MG63 (cell line): ENCODE measurements at places on chromosomes 12 and 14. TPM values are rescaled to one million over a fixed set of nuclear protein-coding genes. Genes with fewer than 3 reads are reported as not detected.

GRCh38 chr14:78048120-78048519, 122.1 kb upstream of the NRXN3 start:
- no peak for DNase-seq

DNA sequence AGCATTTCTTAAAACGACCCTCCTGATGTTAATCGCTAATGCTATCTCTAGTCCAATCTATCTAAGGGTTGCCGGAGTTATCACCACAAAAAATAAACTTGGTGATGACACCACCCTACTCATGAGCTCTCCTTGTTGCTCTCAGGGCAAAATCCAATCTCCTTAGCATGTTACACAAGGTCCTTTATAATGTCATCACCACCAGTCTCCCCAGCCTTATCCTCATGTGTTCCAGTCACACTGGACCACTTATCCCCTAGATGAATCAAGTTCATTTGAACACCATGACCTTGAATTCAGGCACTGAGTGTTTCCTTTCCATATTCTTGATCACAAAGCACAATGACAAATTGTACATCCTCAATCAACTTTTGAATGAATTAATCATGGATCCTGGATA, 19.0 kb upstream of the DRAM1 start:
- no peak for DNase-seq

DNA sequence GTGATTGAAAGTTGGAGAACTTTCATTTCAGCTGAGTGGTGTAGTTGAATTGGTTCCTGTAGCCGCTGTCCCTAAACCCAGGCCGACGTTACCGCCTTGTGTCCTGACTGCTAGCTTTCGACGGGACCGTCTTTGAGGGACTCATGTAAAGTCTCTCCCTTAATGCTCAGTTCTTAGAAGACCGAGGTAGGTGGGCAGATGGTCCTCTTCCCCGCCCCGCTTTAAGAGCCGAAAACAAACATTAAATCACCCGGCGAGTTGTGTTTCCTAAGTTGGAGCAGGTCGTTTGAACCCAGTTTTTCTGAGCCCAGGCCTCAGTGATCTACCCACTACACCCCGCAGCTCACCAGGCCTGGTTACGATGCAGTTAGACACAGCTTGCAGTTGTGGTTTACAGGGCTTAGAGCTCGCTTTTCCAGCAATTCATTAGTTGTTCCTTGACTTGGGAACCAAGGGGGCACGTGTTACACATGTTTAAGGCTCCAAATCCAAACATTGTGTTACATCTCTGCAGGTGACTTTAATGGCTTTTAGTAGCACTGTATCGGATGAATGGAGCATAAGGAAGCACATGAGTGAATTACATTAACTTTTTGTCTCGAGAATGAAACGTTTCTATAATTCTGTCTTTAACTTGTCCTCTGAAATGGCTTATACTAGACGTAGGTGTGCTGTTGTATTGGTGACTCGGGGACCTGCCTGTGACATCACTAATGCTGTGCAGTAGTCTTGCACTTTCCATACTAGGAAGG, 790 bp downstream of the NEDD1 start:
- DNase-seq, result peak; percentile 18

DNA sequence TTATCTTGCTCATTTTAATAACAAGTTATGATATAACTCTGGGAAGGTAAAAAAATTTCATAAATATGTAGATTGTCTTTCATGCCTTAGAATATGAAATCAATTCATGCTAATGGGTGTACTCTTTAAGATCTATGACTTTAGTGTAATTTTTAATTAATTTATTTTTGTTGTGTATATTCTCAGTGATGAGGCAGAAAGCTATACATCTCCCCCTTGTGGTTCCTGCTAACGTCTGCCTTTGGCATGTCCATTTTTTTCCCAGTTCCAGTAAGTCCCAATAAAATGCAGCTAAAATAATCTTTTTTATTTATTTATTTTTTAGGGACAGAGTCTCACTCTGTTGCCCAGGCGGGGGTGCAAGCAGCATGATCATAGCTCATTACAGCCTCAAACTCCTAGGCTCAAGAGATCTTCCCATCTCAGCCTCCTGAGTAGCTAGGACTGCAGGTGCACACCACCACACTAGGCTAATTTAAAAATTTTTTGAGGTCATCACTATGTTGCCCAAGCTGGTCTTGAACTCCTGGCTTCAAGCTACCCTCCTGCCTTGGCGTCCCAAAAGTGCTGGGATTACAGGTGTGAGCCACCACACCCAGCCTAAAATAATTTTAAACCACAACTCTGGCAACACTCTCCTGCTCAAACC, 3.3 kb upstream of the CHURC1 start:
- no peak for DNase-seq

- DNase-seq, result no peak
Observed at GRCh38 chr12:108510836-108511235, 4.2 kb upstream of the FICD start.

DNA sequence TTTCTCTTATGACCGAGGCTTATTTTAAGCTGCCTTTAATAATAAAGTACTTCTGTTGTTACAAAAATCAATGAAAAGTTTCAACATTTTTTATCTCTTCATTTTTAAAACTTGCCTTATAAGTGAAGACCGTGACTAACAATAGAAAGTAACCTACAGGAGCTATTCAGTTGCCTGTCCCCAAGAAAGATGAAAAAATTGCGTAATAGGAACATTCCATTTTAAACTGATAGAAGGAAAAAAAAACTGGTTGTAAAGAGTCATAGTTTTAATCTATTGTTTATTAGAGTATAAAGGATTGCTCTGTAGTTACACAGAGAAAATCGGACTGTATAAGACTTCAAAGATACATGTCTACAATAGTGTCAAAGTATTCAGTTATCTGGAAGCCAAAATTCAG, 83.3 kb downstream of the DAAM1 start:
- no peak for DNase-seq

DNA sequence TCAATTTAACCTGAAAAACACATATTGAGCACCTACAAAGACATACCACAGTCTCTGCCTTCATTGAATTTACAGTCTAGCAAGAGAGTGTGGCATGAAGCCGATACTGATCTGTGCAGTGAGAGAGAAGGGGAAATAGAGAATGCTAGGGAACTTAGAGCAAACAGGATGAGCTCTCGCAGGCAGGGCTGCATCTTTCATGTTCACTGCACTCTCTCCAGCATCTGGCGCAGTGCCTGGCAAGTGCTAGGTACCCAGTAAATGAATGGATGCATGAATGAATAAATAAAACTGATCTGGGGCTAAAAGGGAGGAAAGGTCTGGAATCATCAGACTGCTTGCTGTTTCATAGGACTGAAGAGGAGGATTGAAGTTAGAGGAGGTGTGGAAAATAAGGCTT, 256.5 kb upstream of the NPAS3 start:
- DNase-seq, result no peak

- no peak for DNase-seq
Observed at GRCh38 chr14:33808187-33808586, 142.7 kb downstream of the EGLN3 start.

DNA sequence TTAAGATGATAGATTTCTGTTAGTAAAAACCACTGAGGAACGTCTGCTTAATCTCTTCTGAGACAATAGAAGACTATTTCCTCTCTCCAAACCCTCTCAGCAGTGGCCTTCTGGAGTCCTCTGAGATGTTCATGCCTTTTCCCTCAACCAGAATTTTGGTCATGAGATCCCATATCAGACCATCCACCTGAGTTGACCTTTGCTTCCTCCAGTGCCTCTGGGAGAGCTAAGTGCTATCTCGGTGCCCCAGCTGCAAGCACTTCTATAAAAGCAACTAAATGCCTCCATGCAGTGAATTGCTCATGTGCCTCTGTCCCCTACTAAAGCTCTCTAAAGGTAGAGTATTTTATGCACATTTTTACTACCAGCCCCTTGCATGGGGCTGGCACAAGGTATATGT, 172.8 kb upstream of the BCL2L14 start:
- no peak for DNase-seq

GRCh38 chr12:54199034-54199433, 10.2 kb upstream of the SMUG1 start:
- no peak for DNase-seq

DNA sequence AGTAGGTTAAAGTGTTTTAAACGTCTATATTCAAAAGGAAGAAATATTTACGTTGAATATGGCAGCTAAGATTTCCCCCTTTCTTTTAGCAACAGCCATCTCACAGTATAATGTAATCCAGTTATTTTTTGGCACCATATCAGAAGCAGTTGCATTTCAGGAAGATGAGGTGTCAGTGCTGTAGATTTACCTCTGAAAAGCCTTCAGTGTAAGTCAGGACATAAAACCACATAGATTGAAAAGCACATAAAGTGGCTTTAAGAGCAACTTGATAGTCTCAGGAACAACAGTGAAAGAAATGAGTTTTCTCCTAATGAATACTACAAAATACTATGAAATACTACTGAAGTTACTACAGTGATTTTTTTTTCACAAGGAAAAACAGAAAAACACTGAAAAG, 6.9 kb downstream of the MLH3 start:
- DNase-seq, result no peak

DNA sequence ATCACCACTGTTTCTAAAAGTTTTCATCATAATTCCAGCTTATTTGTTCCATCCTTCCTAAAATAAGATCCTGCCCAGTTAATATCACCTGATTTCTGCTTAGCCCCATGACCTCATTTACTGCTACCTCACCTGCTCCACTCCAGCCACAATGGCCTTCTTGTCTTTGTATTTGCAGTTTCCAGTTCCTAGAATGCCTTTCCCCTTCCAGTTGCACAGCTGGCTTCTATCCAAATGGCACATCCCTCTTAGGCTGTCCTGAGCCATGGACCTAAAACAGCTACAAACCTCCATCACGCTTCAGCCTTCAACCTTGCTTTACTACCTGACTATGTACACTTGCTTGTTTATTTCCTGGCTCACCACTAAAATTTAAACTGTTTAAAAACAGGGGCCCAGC, 6.5 kb upstream of the LGMN start:
- DNase-seq, result no peak

DNA sequence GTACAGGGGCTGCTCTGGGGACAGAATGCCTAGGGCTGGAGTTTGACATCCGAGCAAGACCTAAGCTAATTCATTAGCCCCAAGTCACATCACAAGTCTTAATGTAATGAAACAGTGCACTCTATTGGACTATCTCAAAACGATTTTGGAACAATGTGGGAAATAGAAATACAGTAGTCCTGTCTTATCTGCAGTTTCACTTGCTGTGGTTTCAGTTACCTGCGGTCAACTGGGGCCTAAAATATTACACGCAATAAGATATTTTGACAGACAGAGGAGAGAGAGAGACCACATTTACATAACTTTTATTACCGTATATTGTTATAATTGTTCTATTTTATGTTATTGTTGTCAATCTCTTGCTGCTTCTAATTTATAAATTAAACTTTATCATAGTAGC, 21.1 kb downstream of the MOAP1 start:
- DNase-seq, result no peak

DNA sequence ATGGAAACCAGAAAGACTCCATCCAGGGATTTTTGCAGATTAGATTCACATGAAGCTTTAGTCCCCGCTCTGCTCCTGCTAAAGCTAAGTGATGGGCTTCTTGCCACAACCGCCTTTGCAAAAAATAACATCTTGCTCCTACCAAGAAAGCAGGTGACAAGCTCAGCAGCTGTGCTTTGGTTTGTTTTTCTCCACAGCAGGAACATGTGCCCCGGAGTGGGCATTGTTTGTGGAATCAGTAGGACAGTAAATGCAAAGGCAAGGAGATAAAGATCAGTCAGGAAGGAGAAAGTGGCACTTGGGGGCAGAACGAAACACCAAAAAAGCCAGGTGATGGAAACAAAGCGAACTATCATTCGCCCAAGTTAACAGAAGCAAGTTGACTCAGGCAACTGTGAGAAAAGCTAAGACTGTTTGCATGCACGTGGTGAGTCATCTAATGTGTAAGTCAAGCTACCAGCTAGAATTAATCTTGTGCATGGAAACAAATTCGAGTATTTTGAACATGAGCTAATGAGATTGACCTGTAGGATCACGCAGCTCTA, 165.5 kb upstream of the PLXNC1 start:
- DNase-seq, result peak; percentile 39

GRCh38 chr12:56954958-56955355, 2.5 kb downstream of the RDH16 start:
- no peak for DNase-seq

GPR135 gene
- 0.15 and 0.66 TPM in 2 replicates for total RNA-seq

ZDHHC22 gene
- not detected in 2 replicates for total RNA-seq

RD3L gene
- total RNA-seq, result not detected in 2 replicates

ERP27 gene
- total RNA-seq, result not detected in 2 replicates

CAPS2 gene
- total RNA-seq, result 0.37 and 0.43 TPM in 2 replicates

KLRF1 gene
- total RNA-seq, result 1.8 TPM in 1 of 2 replicates, not detected in the other

OR6C65 gene
- not detected in 2 replicates for total RNA-seq

HRK gene
- 0.16 TPM in 1 of 2 replicates, not detected in the other for total RNA-seq

TAS2R50 gene
- not detected in 2 replicates for total RNA-seq

SLC17A8 gene
- total RNA-seq, result not detected in 2 replicates

KRT86 gene
- total RNA-seq, result 13.3 and 13.6 TPM in 2 replicates

GAS2L3 gene
- total RNA-seq, result 13.4 and 44.0 TPM in 2 replicates

HOXC5 gene
- not detected in 2 replicates for total RNA-seq

EIF2S3B gene
- total RNA-seq, result 1.8 and 4.8 TPM in 2 replicates

SDR9C7 gene
- not detected in 2 replicates for total RNA-seq
